ENCODE measurements at places on chromosomes 7 and 10. TPM values are rescaled to one million over a fixed set of nuclear protein-coding genes. Genes with fewer than 3 reads are reported as not detected.

Gene ENTPD1
- total RNA-seq = 3.3 TPM

Gene FGFR2
- total RNA-seq = 0.17 TPM

Gene NPC1L1
- total RNA-seq = under 0.01 TPM

Gene CYP3A7
- 37.8 TPM for total RNA-seq

Gene RBM28
- 11.2 TPM for total RNA-seq

Gene AMPH
- total RNA-seq = 3.6 TPM

Gene PNLIPRP3
- not detected for total RNA-seq

Gene IRF5
- total RNA-seq = 0.33 TPM

Gene CDHR3
- 4.9 TPM for total RNA-seq
